Stimulated activated CD4-positive, alpha-beta T cell treated with anti-CD3 and anti-CD28 coated beads, Interleukin-15, amount 100 ng/mL, for 48 hours (primary cell): ENCODE measurements at places on chromosomes 3 and 15.
A peak's percentile ranks its signal among the peaks of the same experiment; 100 is the strongest.

- no peak for DNase-seq
These were observed 40.8 kb downstream of the CLDN1 start for GRCh38 chr3:190281308-190282051.

DNA sequence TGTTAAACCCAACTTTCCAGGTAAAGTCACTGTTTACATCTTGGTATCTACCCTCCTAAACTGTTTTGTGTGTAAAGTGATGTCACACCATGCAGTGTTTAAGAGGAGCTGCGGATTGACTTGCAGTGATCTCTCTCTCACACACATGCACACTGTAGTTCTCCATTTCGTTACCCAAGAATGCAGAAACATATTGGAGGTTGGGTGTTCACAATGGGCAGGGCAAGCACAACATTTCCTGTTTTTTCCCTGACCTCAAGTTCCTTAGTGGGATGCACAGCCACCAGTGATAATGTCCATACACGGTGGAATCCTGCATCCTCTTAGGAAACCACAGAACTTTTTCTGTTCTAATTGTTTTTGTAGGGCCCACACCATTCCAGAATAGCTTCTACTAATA lies 85.3 kb upstream of the CFAP20DC start:
- no peak for DNase-seq

GRCh38 chr3:182786564-182787196 lies 6.6 kb upstream of the ATP11B start:
- no peak for DNase-seq

GRCh38 chr3:54862526-54862925 lies 65.3 kb downstream of the LRTM1 start:
- DNase-seq: no peak

GRCh38 chr3:188602620-188603019 lies 448.7 kb downstream of the LPP start:
- DNase-seq: no peak

DNA sequence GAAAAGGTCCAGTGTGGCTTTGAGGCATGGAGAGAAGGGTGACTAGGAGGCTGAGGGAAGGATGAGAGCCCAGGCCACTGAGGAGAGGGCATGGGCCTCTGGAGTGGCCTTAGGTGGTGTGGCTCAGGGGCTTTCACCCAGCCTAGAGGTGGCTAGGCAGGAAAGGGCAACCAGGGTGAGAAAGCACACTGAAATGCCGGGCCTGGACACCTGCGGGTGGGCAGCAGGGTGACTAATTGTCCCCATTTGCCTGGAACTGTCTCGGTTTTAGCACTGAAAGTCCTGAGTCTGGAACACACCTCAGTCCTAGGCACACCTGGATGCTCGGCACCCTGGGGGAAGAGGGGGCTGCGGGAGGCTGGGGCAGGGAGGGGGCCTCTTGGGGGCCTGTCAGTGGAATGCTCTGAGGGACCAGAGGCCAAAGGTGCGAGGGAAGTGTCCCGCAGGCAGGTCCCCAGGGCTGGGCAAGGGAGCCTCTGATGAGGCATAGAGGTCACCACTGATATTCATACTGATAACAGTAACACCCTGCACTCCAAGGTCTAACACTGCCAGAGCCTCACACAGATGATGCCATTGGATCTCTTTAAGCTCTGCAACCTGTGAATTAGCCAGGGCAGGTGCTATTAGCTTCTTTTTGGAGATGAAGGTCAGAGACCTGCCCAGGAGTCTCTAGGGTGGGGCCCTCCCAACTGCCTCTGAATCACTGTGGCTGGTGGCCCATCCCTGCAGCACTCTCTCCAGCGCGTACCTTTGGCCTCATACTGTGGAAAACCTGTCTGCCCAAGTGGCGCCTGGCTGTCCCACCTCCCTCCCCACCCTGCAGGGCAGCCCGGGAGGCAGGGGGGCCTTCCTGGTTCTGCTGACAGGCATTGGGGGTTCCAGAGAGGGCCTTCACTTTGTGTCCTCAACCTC lies 3.0 kb upstream of the PHGR1 start:
- DNase-seq: no peak

DNA sequence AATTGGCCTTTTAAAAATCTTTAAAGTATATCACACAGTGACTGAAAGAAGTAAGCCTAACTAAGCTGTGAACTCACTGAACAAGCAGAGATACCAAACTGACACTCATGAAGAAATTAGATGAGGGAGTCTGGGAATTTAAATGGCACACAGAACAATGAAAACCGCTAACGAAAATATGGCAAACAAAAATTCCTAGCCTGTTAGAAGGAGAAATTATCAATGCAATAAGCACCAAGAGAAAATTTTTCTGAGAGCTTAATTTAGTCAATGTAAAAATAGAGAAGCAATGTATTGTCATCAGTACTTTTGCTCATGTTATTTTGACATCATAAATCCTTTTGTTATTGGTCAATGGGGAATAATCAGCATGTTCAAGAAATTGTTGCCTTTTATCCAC lies 291.1 kb upstream of the PDZRN3 start:
- no peak for DNase-seq

GRCh38 chr3:98657457-98657856 lies 64.0 kb upstream of the CPOX start:
- DNase-seq: peak; percentile 16

- DNase-seq: no peak
These were observed 40.8 kb downstream of the BFSP2 start for GRCh38 chr3:133440652-133441051.

- no peak for DNase-seq
These were observed 152.1 kb downstream of the KLF13 start for GRCh38 chr15:31478702-31479221.

DNA sequence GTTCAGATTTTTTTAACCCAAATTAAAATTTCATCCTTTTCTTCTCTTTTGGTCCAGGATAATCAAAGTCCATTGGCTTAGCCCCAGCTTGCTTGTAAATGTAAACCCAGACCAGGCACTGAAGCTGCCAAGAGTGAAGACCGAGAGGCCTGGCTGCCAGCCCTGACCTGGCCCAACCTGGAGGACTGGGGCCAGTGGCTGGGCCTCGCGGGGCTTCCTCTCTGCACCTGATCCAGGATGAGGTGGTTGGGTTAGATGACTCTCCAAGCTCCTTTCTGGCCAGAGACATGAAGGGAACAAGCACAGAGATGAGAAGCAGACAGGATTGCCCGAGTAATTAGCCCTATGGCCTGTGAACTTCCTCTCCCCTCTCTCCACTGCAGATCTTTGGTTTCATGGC lies 50.6 kb downstream of the CMTM6 start:
- no peak for DNase-seq

DNA sequence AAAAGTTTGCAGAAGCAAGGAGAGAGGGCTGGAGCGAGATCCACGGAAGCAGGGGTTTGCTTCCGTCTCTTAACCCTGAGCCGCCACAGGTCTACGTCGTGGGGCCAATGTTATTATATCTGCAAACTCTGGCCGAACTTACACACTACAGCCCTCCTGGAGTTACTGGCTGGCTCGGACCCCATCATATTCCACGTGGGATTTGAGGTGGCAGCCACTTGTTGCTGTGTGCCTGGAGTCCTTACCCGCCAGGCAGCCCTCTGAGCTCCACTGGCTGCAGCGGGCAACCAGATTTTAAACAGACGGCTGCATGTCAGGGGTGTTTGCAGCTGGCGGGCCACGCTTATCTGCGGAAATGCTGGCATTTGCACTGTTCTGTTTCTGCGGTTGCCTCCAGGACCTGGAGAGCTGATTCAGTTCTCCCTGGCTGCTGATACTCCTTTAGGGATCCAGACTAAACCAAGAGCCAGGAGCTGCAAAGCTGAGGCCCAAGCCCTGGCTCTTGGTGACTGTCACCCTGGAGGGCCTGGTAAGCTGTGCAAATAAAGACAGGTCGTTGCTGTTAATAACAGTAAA lies 34.7 kb downstream of the TM2D3 start:
- DNase-seq: no peak

DNA sequence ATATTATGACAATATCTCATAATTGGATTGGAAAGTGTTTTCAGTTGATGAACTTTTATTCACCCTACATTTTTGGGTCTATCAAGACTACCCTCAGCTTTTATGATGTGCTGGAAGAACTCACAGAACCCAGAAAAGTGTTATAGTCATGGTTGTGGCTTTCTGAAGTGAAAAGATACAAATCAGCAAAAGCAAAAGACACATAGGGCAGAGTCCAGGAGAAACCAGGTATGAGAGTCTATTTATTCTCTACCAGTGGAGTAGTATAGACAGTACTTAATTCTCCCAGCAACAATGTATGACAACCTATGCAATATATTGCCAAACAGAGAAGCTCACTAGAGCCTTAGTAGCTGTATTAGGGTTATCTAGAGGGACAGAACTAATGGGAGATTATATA lies 280.4 kb upstream of the TTC14 start:
- no peak for DNase-seq

GRCh38 chr3:120705884-120706582 lies 24.0 kb upstream of the HGD start:
- no peak for DNase-seq

- DNase-seq: no peak
These were observed 44.8 kb downstream of the HCN4 start for GRCh38 chr15:73323956-73324355.

DNA sequence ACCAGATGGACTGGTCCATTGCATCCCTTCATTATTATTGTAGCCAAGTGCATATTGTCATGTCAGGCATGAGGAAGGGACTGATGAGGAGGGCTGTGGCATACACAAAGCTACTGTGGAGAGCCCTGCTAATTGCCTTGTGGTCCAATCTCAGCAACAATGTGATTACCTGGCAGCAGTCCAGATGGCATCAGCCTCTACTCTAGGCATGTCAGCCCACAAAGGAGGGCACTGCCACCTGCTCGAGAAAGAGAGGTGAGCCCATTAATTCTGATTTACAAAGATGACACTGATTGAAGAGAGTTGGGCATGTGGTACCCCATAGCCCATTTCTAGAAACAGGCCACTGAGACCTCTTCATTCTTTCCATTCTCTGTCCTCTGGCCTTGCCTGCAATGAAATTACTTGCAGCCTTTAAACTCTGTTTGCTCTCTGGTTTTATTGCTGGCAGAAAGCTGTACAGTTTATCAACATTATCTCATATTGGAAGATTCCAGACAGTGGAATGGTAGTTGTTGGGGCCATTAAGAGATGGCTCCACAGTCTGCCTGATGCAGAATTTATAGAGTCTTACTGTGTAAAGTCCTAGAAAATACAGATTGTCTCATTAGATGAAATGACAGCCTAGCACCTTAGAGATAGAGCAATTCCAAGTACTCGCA lies 307.7 kb downstream of the ARPP21 start:
- DNase-seq: no peak

- DNase-seq: peak; percentile 29
These were observed 3.5 kb upstream of the MTFMT start for GRCh38 chr15:65032801-65033537.

GRCh38 chr15:58530056-58530590 lies 98.3 kb downstream of the LIPC start:
- DNase-seq: no peak

GRCh38 chr15:33517944-33518343 lies 207.2 kb downstream of the RYR3 start:
- no peak for DNase-seq

DNA sequence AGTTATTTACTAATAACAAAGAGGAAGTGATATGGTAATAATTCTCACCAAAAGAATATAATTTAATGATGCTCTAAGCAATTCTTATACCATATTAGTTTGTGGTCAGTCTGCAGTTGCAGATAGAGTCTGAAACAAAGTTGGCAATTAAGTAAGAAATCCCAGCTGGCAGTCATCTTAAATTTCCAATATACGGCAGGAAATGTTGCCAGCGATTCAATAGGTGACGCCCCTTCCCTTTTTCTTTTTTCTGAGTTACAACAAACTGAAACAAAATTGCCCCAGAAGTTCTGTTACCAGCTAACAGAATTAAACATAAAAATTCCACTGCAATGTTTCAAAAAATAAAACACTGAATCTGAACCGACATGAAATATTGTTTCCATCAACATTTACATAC lies 26.7 kb downstream of the LRRFIP2 start:
- DNase-seq: no peak

GRCh38 chr15:55654561-55655031 lies 66.5 kb upstream of the PYGO1 start:
- no peak for DNase-seq

DNA sequence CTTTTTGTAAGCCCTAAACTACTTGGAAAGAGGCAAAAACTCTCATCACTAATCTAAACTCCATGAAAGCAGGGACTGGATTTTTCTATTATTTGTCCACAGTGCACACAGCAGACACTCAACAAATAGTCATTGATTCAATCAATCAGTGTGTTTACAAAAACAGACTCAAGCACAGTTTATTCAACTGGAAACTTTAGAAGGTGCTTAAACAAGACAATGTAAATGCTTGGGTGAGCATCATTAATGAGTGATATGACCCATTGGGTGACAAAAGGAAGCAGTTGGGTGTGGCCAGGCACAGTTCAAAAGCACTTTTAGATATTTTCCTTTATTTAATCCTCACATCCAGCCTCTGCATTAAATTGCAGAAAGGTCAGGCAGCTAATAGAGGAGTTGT lies 32.0 kb upstream of the PPP4R2 start:
- no peak for DNase-seq

- no peak for DNase-seq
These were observed 10.4 kb upstream of the MNS1 start for GRCh38 chr15:56475351-56475750.

DNA sequence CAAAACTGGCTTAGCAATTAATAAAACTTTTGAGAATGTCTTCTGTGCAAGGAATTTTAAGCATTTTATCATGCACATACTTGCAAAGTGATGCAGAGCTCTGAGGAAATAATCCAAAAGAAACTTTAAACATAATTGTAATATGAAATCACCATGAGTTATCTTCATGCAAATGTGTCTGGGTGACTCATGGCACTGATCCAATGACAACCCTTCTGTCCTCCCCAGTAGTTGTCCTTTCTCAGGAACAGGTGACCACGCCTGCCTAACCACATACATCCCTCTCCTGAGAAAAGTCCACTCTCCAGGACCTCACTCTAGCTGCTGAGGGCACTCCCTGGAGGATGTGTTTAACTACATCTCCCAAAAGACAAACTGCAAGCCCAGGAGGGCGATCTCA lies 530.6 kb upstream of the IL12A start:
- no peak for DNase-seq

DNA sequence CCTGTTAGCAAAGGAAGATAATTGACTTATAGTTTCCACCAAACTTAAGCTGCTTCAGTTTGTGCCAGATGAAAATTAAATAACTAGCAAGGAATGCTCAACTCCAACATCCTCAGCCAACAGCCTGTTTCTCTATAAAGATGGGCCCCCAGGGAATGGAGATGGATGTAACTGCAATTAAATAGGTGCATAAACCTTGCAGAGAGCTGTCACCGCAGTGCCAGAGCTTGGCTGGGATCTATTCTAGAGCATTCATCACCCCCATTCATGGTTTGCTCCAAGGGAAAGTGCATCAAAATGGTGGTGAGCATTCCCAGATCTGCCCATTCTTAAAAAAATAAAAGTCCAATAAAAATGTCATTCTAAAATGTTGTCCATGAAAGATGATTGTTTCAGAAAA lies 19.7 kb upstream of the RORA start:
- no peak for DNase-seq

- DNase-seq: no peak
These were observed 272.5 kb downstream of the ZBTB20 start for GRCh38 chr3:114874522-114874971.

- DNase-seq: no peak
These were observed 65.8 kb upstream of the CADPS start for GRCh38 chr3:62940771-62941563.
